Stimulated activated CD4-positive, alpha-beta T cell treated with anti-CD3 and anti-CD28 coated beads, Interleukin-15, amount 100 ng/mL, for 1 hour (primary cell): ENCODE measurements at places on chromosomes 2 and 18.

GRCh38 chr2:135829378-135830135 lies 7.4 kb downstream of the LCT start:
- no peak for DNase-seq

GRCh38 chr18:45280481-45281276 lies 334.6 kb upstream of the SLC14A2 start:
- no peak for DNase-seq

- DNase-seq, result no peak
Observed at GRCh38 chr2:118185210-118186109, 97.2 kb downstream of the INSIG2 start.

DNA sequence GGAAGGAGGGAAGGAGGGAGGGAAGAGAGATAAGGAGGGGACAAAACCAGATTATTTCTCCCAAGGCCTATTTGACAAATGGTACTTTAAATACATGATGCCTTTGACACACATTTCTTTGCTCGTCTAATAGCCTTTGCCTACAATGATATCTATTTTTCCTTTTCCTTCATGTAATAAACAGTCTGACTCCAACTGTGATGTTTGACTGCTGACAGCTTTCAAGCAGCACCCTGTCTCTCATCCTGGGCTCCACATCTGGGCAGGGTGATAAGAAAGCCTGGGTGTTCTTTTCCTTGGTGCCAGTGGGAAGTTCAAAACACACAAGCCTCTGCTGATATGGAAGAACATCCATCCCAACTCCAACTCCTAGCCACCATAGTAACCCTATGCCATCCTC lies 1277.7 kb upstream of the NXPH2 start:
- no peak for DNase-seq

DNA sequence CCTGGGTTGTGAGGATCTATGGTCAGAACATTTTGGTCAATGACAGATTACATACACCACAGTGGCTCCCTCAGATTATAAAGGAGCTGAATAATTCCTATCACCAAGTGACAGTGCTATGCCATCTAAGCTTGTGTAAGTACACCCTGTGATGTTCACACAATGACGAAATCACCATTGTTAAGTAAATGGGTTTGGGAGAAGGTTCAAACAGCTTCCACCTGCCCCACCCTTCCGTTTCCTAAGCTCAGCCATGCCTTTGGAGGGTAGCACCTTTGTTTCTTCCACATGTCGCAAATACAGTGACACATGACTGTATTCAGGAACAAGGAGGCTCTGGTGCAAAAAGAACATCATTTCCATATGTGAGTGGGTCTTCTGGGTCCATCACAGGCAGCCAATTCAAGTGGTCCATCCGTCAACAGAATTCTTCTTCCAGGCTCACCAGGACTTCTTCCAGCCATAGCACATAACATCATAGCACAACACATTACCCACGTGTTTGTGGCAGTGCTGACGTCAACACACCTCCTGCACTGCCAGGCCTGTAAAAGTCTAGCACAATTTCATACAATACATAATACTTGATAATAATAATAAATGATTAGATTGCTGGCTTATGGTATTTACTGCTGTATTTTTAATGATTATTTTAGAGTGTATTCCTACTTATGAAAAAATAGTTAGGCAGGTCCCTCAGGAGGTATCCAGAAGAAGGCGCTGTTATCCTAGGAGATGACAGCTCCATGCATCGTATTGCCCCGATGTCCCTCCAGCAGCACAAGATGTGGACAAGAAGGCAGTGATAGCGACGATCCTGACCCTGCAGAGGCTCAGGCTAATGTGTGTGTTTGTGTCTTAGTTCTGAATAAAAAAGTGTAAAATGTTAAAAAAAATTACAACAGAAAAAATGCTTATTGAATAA lies 264.8 kb downstream of the ANAPC1 start:
- DNase-seq, result no peak

GRCh38 chr18:6576718-6577375 lies 152.7 kb upstream of the ARHGAP28 start:
- DNase-seq, result no peak

- no peak for DNase-seq
Observed at GRCh38 chr2:131580187-131580586, 52.5 kb downstream of the CCDC74A start.

GRCh38 chr2:61343141-61343540 lies 127.7 kb downstream of the USP34 start:
- DNase-seq, result no peak

- no peak for DNase-seq
Observed at GRCh38 chr2:97931858-97932225, 63.9 kb downstream of the TMEM131 start.

GRCh38 chr18:34280653-34281052 lies 55.9 kb upstream of the NOL4 start:
- DNase-seq, result no peak

GRCh38 chr2:44642123-44642857 lies 280.5 kb downstream of the CAMKMT start:
- DNase-seq, result no peak

GRCh38 chr2:156476021-156476849 lies 40.1 kb downstream of the GPD2 start:
- DNase-seq, result no peak

- no peak for DNase-seq
Observed at GRCh38 chr2:61677942-61678341, 139.8 kb upstream of the XPO1 start.

- DNase-seq, result no peak
Observed at GRCh38 chr18:63480476-63480875, 3.7 kb downstream of the SERPINB5 start.

GRCh38 chr2:43707255-43708015 lies 31.2 kb upstream of the C1GALT1C1L start:
- no peak for DNase-seq

DNA sequence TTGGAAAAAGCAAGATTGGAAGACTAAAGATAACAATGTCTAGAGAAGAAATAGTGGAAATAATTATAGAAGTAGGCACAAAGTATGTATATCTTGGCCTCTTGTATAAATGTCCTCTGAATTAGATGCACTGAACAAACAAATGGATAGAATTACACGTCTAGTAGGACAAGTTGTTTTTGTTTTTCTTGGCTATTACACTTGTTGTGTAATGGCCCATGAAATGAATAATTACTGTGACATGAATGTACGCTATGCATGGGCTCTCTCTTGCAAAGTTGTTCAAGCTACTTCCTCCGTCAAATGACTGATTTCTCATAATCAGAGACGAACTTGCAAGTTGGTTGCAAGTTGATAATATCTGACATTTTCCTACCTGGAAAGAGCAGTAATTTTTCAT lies 126.2 kb downstream of the PDE1A start:
- DNase-seq, result no peak

- DNase-seq, result no peak
Observed at GRCh38 chr2:112047537-112048235, 7.4 kb upstream of the TMEM87B start.

- DNase-seq, result no peak
Observed at GRCh38 chr2:67489396-67489795, 92.3 kb downstream of the ETAA1 start.

DNA sequence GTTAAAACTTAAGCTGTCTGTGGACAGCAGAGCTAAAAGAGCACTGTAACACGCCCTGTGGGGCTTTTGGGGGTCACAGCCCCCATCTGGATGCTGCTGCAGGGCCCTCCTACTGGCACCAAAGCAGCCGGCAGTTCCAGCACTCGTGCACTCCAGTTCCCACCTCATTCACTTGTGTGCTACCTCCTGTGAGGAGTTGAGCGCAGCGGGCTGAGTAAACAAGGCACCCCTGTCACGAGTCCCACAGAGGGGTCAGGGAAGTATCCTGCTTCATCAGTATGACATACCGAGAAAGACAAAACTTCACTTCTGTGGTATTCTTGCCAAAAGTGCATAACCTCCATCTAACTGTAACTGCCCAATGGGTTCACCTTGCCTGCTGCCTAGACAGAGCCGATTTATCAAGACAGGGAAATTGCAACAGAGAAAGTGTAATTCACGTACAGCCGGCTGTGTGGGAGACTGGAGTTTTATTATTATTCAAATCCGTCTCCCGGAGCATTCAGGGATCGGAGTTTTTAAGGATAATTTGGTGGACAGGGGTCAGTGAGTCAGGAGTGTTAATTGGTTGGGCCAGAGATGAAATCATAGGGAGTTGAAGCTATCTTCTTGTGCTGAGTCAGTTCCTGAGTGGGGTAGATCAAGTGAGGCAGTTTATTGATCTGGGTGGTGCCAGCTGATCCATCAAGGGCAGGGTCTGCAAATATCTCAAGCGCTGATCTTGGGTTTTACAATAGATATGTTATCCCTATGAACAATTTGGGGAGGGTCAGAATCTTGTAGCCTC lies 41.6 kb downstream of the TMEM17 start:
- no peak for DNase-seq

- no peak for DNase-seq
Observed at GRCh38 chr2:134778372-134778771, 59.6 kb upstream of the TMEM163 start.

DNA sequence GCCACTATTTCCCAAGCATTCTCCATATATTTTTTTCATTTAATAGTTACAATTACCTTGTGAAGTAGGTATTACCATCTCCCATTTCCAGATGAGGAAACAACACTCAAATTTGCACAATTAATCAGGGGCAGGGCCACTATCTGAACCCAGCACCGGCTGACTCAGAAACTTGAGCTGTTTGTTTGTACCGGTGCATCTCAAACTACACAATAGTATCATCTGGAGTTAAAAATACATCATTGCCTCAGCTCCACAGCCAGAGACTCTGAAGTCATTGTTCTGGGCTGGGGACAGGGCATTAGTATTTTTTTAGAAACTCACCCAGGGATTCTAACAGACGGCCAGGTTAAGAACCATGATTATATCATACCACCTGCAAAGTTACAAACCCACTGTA lies 55.9 kb downstream of the CDCA7 start:
- no peak for DNase-seq

DNA sequence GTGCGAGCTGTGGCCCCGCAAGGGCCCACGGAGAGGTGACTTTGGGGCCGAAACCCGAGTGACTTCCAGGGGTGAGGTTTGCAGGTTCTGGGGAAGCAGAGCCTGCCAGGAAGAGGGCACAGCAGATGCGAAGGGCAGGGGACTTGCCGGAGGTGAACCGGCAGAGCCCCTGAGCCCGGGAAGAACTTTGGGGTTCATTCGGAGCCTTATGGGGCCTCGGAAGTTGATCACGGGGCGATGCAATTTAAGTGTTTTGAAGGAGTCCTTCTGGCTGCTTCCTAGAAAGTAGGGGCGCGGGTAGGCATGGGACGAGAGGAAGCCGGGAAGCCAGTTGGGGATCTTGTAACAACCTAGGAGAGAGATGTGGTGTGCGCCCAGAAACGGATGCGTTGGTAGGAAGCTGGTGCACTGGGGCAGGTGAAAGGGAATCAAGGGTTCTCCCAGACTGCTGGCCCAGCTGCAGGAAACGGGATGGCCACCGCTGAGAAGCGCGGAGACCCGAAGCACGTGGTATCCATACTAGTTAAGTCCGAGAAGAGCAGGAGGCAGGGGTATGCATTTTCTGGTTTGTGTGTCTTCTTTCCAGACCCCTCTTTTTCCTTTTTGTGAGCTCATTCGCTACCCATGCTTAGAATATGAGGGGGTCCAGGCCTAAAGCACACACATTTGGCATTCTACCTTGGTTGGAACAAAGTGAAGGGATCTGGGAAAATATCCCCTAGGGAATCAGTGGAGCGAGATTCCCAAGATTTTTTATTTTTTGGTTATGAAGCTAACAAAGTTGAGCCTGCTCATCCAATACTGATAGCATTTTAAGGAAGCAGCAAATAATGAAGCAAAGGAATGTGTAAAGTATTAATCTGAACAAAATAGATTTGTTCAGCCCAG lies 758 bp downstream of the SCLY start:
- DNase-seq, result no peak

DNA sequence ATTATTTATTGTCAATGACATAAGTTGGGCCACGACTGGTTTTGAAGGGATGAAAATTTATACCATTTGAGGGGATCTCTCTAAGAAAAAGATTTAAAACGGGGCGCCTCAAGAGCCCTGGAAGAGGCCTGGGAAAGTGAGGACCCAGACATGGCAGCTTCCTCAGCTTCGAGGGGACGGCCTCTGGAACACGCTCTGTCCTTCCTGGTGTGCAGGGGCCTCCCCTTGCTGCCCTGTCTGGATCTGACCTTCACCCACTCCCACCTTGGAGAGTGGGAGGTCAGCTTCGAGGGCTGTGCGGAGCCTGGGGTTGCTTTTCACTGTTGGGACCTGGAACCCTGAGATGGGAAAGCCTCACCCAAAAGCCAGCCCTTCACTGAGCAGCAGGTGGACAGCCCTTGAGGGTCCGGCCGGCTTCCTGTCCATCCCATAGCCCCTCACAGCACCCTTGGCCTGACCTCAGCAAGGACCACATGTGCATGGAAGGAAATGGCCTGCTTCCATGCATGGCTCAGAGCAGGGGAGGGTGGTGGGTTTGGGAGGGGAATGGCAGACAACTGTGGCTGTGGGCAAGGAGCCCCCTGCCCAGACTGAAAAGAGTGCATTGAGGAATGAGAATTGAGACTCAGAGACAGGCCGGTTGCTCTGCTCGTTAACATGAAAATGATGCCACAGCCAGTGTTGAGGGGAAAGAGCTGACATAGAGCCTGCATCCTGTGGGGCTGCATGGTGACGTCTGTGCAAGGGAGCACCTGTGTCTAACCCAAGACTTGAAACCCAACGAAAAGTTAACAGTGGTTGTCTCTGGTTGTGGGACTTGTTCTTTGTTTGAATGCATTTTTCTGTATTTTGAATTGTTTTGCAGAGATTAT lies 16.3 kb downstream of the FBLN7 start:
- DNase-seq, result no peak

GRCh38 chr18:30971338-30971956 lies 71.1 kb downstream of the DSC3 start:
- no peak for DNase-seq

DNA sequence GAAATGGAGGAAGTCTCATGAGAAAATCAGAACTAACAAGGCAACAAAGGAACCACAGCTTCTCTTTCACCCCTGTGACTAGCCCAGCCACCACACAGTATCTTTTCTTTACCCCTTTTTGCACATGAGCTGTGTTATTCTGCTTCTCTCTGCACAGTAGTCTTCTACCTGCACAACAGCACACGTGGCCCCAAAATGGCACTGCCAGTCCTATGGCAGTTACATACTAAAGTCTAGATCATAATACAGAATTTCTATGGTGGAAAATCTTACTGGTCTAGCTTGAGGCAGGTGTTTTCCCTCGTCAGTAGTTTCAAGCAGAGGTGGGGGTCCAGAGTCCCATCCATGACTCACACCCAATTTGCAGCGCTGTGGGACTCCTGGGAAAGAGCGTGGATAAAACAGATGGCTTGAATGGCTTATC lies 177.7 kb downstream of the DIS3L2 start:
- no peak for DNase-seq

- DNase-seq, result no peak
Observed at GRCh38 chr2:108271691-108272253, 16.9 kb upstream of the SULT1C2 start.

DNA sequence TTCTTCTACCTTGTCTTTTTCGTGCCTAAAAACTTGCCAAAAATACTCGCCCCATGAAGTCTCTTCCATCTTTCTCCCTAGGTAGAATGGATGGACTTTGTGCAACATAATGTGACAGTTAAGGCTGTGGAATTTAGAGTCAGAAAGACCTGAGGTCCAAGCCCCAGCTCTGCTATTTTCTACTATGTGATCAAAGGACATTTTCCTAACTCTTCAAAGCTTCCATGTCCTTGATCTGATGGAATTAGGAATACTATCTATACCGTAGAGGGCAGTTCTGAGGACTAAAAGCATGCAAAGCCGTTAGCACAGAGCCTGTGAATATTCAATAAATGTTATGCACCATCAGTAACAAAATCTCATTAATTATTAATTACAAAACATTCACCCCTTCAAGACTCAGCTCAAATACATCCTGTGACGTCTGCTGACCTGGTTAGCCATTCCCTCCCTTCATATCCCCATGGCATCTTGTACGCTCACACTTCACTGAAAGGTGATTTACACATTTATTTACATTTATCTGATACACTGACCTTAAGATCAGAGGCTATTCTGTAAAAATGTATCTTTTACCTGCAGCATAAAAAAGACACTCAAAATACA lies 15.1 kb downstream of the IWS1 start:
- DNase-seq, result no peak
